Pulmonary artery endothelial cell (primary cell): ENCODE measurements at places on chromosomes 6 and 20.

GRCh38 chr20:16692442-16692841 is 37.4 kb upstream of the SNRPB2 start:
- no peak for DNase-seq

DNA sequence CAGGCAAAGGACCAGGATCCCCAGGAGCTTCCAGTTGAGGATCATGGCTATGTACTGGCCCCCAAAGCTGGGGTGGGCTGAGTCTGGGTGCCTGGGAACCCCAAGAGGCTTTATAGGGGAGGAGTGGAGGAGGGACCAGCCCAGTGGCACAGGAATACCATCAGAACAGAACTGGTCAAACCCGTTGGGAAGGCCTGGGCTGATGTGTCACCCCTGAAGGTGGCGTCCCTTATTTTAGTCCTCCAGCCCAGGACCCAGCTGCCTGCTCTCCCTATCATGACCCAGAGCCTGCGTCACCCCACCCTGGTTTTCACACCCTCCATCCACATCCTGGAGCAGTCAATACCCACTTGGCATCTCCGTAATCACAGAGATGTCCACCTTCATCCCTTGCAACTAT is at the start of gene PSORS1C2:
Gene PSORS1C2 (minus strand): TSS at position 85 of the 400 bp plus-strand sequence. CDS start 40 bp downstream, at position 45.
- DNase-seq: no peak

DNA sequence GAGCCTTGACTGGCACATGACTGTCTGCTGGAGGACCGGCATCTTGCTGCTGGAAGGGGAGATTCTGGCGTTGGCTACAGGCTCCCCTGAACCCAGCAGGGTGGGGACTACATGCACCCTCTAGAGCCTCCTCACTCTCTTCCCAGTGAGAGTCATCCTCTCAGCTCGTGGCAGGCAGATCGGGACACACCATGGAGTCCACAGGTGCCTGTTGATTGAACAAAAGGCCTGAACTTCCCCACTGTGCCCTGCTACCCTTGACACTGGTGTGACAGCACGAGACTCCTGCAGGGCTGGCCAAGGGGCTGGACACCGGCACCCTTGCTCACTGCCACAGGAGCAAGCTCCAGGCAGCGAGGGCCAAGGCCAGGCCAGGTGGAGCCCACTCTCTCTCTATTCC is 8.2 kb downstream of the FRMD1 start:
- DNase-seq: no peak

GRCh38 chr20:63139837-63140236 is 76.1 kb downstream of the YTHDF1 start:
- DNase-seq: no peak

GRCh38 chr20:48738399-48739304 is 89.1 kb downstream of the PREX1 start:
- DNase-seq: no peak

- DNase-seq: no peak
Measured at GRCh38 chr20:4151991-4152695, 136.8 kb upstream of the RNF24 start.

- DNase-seq: peak; percentile 73
Measured at GRCh38 chr6:131948692-131949619, 2.2 kb downstream of the CCN2 start.

DNA sequence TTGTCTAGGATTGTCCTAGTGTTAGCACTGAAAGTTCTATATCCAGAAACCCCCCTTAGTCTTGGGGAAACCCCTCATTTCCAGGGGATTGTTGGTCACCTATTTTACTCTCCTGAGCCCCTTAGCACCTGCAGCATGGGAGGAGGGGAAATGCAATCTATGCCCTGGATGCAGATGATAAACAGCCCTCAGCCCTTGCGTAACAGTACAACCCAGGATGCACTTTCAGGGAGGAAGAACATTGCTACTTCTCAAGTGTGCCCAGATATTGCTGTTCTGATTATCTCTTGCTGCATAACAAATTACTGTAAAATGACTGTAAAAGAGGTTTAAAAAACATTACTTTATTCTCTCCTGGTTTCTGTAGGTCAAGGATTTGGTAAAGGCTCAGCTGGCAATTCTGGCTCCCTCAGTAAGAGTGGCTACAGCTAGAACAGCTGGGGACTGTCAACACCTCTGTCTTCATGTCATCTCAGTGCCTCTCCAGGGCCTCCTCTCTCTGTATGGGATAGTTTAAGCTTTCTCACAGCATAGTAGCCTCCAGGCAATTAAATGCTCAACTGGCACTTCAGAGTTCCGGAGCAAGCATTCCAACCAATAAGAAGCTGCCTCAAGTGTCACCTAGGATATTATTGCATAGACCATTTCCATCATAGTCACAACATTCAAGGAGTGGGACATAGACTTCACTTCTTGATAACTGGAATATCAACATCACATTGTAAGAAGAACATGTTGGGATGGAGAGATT is 117.8 kb upstream of the FOXO3 start:
- no peak for DNase-seq
